ENCODE measurements at places on chromosomes 1 and 21.
A peak's percentile ranks its signal among the peaks of the same experiment; 100 is the strongest.

- DNase-seq, result no peak
Measured at GRCh38 chr1:53348486-53349368, 20.9 kb upstream of the LRP8 start.

GRCh38 chr1:111204201-111204982 lies 3.9 kb upstream of the DENND2D start:
- peak; percentile 57 for DNase-seq

DNA sequence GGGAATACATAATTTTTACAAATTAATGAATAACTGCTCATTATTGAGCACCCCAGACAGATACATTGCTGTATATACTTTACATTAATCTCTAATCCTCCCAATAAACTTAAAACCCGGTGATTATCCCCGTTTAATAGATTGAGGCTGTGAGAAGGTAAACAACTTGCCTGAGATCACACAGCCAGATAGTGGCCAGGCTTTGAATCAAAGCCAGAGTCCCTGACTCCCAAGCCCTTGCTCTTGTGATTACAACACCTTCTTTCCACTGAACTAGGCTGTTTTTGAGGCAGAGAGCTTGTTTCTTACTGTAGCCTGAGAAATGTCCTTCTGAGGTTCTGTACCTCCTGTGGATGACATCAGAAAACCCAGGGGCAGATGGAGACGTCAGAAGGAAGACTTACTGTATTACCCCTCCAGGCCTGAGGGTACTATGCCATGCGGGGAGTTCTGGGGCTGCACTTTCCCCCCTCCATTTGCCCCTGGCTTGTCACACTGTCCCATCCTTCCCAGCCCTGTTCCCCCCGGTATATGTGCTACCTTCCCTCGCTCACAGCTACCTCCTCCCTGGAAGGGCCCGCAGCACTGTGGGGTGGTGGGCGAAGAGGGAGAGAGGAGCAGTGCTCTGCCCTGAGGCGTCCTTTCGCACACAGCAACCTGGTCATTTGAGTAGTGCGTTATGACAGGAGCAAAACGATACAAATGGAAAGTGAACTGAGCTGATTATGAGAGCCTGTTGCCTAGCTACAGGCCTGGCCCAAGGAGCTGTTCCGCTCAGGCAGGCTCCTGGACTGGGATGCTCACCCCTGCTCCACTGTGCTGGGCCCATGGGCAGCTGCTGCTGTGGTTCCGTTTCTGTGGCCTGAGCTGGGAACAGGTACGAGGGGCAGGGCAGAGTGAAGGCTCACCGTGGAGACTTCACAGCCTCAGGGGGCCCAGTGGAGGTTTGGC lies 4.6 kb downstream of the KCNC4 start:
- no peak for DNase-seq

GRCh38 chr21:37458669-37459276 lies 92.2 kb downstream of the DYRK1A start:
- DNase-seq, result no peak

- no peak for DNase-seq
Measured at GRCh38 chr1:169100208-169100607, 6.3 kb upstream of the ATP1B1 start.

DNA sequence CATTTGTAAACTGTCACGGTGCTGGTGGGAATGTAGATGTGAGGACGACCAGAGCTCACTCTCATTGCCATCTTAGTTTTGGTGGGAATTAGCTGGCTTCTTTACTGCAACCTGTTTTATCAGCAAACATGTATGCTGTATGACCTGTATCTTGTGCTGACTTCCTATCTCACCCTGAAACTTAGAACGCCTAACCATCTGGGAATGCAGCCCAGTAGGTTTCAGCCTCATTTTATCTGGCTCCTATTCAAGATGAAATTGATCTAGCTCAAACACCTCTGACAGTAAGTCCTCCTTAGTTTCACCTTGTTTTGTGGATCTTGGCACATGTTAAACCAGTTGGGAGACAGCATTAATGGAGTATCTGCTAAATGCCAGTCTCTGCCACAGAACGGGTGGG lies 174.6 kb downstream of the HLX start:
- no peak for DNase-seq

DNA sequence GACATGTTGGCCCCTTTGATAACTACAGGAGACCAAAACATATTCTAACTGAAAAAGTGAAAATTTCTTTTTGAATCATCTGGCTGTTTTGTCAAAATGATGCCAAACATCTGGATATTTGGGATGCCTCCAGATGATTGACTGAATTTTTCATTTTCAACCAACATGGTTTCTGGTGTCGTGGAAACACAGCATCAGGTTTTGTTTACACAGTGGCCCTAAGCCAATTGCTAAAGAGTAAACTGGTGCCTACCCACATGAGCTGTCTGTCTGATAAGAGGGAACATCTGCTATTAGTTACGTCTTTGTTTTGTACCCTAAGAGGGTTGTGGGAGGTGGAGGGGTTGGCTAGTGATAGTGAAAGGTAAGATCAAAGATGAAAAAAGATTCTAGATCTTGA lies 204.8 kb downstream of the KCNK2 start:
- DNase-seq, result no peak

DNA sequence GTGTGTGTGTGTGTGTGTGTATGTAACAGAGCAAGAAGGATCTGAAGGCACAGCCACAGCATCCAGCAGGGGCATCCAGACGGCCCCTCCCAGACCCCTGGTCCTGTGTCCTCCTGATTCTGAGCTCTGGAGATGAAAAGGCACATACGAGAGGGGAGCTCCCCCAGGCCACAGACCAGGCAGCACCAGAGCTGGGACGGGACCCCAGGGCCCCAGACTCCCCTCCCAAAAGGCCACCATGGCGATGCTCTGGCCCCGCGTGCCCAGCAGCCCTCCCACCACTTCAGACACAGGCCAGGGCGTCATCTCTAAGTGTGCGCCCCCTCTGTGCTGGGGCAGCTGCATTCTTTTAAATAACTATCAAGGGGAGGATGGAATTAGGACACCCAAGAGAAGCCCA lies 245.8 kb downstream of the MATN1 start:
- no peak for DNase-seq

DNA sequence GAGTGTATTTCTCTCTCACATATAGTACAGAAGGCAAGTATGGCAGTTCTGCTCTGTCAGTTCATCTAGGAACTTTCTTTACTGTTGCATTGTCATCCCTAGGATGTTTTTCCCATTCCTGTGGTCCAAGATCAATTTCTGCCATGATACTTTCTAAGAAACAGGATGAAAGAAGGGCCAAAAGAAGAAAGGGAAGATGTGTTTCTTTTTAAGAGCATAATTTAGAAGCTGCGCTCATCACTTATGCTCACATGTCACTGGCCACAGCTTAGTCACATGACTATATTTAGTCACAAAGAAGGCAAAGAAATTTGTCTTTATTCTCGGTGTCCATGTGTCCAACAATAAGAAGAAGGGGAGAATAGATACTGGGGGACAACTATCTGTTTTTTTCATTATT lies 7.0 kb upstream of the MAST2 start:
- no peak for DNase-seq

Data from T-helper 1 cell (primary cell).